ENCODE measurements at places on chromosomes 7 and 10. TPM values are rescaled to one million over a fixed set of nuclear protein-coding genes. Genes with fewer than 3 reads are reported as not detected.
A peak's percentile ranks its signal among the peaks of the same experiment; 100 is the strongest.

Gene EPHA1
- 33.6 TPM for total RNA-seq

Gene CHAT
- total RNA-seq: not detected

GRCh38 chr10:61271127-61271780, 181.9 kb downstream of the TMEM26 start:
- DNase-seq: no peak

GRCh38 chr7:15557686-15558085, 4.1 kb downstream of the AGMO start:
- no peak for DNase-seq

GRCh38 chr7:894927-895450, 18.6 kb downstream of the GET4 start:
- DNase-seq: no peak

GRCh38 chr10:117078168-117078837, 59.8 kb downstream of the VAX1 start:
- no peak for DNase-seq

DNA sequence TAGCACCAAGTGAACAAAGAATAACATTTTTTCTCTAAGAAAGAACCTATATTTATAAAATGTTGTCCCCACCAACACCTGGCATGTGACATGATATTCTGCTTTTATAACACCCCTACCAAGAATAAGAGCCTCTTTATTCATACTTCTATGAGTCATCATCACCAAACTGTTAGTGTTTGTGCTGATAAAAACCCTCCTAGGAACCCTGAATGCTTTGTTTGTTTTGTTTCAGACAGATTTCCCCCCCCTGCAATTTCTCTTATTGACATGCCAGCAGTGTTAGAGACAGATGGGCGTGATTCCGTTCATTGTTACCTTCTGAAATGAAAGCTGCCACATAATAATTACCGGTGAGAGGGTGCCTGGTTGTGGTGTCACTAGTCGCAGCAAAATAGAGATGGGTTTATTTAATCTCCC, 651.1 kb downstream of the SORCS1 start:
- DNase-seq: no peak

GRCh38 chr10:30420266-30420665, 13.7 kb upstream of the MAP3K8 start:
- no peak for DNase-seq

DNA sequence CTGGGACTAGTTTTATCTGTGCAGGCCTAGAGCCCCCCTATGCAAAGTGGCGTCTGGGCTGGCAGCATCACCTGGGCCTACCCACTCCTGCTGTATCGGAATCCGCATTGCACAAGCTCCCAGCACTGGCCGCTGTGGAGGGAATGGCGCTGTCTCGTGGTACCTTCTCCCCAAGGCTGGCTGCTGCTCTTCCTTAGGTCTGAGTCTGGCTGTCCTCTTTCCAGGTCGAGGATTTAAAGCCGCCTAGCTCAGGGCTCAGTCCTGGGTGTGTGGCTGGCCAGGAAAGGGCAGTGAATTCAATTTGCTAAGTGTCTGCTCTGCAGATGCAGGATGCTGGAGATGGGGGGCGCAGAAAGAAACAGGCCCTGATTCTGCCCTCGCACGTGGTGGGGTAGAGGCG, 44.7 kb downstream of the MGMT start:
- DNase-seq: no peak

DNA sequence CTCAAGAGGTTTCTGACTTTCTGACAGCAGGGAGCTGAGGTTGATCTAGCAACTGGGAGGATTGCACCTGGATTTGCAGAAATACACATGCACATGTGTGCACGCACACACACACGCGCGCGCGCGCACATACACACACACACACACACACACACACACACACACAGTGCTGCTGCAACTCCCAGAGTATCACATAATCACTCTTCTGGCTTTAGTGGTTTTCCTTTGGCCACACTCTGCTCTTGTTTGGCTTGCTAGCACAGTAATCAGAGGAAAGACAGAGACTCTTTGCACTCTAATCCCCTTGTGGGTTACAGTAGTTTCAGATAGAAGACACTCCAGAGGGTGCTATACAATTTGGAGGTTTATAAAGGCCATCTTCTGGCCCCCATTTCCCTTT, 705.0 kb downstream of the AUTS2 start:
- no peak for DNase-seq

DNA sequence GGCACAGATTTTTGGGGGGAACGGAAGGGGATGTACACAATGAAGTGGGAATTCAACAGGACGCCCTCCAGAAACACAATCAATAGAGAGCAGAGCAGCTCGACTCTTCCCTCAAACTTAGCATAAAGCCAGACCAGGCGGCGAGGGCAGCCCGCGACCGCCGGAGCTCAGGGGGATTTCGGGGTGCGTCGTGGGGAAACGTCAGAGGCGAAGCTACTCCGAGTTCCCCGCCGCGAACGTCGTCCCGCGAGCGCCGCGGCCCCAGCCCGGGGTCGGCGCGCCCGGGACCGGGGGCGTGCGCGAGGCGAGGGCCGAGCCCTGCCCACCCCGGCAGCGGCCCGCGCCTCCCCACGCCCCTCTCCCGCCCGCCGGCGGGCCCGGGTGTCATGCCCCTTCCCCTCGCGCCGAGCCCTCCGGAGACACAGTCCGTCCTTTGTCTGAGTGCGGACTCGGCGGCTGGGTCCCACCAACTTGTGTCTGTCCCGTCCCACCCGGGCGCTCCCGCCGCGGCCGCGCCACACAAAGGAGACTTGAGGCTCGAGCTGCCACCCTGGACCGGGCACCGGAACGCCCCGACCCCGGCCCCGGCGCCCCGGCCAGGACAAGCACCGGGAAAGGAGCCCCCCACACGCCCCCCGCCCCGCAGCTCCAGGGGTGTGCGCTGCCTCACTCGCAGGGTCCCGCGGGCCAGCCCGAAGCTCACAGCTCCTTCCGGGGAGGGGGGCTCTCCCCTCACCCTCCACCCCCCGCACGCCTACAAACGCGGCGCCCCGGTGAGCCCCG, 634 bp downstream of the EZH2 start:
- DNase-seq: peak; percentile 39
